Omental fat pad (tissue), 4 donors: ENCODE measurements at places on chromosomes 11 and 22.

- no peak for DNase-seq
Observed at GRCh38 chr11:134417871-134418840, 6.1 kb upstream of the B3GAT1 start.

DNA sequence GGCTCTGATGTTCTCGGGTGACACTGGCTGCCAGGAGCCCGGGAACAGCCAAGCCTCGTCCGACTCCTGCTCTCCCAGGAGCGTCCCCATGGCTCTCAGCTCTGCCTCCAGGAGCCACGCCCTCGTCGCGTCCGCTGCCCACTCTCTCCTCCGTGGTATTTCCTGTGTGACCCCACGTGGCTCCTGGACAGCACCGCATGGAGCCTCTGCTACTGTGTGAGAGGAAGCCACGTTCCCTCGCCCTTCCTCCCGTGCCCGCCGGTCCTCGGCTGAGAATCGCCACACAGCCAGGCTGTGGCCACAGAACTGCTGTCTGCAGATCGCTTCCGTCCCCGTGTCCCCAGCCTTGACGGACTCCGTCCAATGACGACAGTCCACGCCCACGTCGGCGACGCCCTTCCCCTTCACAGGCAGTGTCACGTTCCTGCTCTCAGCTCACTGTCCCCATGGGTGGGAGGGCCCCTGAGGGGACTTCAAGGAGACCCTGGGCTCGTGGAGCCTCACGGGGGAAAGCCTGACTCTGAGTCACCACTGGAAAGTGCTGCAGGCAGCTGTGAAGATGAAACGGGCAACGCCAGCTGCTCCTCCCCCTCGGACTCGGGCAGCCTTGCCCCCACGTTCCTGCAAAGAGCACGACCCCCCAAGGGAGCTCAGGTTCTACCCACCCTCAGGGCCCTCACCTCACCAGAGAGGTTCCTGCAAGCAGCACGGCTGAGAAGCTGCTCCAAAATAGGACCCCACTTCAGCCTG is 458.5 kb downstream of the BRD1 start:
- DNase-seq = no peak

- no peak for DNase-seq
Observed at GRCh38 chr11:71206186-71206585, 46.2 kb downstream of the SHANK2 start.

DNA sequence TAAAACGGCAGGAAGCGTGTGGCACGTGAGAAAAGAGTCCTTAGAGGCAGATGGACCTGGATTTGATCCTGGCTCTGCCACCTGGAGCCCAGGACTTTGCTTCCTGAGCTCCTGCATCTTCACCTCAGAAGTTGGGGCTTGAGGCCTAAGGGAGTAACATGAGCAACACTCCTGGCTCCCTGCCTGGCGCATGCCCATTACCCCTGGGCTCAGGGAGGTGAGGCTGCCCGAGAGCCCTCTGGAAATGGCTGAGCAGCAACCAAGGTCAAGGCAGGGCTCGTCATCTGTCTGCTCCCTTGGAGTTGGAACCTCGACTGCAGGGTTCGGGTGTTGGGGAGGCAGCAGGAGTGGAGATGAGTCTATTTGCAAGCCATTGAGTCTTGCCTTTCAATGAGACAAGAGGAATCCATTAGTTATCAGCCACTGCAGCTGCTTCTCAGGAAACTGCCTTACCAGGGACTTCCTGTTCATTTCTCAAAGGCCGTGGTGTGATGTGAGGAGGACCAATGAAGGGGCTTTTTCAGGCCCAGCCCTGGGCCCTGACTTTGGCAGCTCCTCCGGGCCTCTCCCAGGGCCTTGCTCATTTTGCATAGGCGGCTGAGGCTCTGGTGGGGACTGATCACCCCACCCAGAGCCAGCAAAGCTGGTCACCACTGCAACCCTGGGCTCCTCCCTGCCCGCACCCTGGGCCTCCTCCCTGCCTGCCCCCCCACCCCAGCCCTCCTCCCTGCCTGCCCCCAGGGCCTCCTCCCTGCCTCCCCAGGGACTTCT is 6.4 kb downstream of the FADS2 start:
- no peak for DNase-seq

DNA sequence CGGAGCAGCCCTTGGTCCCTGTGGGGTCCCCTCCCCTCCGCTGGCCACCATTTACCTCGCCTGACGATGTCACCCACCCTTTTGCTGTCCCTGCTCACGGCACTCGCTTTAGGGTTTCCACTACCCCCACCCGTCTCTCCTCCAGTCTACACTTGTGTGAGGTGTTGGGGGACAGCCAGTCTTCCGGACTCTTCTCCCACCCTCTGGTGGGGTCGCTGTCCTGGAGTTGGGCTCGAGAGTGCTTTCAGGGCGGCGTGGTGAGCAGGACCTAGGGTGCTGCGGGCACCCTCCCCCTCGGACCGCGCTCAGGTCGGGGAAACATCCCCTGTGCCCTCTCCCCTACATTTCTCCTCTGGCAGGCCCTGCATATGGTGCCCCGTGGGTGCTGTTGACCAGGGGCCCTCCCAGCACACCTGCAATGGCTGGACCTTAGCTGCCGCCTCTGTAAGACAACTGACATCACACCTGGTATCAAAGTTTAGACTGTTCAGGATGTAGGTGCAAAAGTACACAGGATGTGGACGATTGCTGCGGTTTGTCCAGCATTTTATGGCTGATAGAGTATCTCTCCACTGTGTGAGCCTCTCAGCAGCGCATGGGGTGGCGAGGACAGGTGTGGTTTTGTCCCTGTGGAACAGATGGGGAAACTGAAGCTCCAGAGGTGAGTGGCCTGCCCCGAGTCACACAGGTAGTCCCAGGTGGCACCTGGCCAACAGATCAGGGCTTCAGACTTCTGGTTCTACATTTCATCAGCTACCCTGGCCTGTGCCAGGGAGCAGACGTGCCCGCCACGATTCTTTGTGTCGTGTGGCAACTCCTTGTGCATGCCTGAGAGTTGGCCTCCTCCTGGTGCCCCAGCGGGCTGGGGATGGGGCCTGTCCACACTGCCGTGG is 1.2 kb downstream of the GRK2 start:
- peak; percentile 34 for DNase-seq

GRCh38 chr11:133350045-133350444 is 182.3 kb downstream of the OPCML start:
- no peak for DNase-seq

- DNase-seq = no peak
Observed at GRCh38 chr11:34575261-34575660, 45.6 kb upstream of the EHF start.

- DNase-seq = no peak
Observed at GRCh38 chr11:1779806-1780699, 16.3 kb upstream of the CTSD start.

GRCh38 chr11:15668718-15669117 is 554.0 kb downstream of the INSC start:
- no peak for DNase-seq
